ENCODE measurements at places on chromosomes 4 and X. TPM values are rescaled to one million over a fixed set of nuclear protein-coding genes. Genes with fewer than 3 reads are reported as not detected.

DNA sequence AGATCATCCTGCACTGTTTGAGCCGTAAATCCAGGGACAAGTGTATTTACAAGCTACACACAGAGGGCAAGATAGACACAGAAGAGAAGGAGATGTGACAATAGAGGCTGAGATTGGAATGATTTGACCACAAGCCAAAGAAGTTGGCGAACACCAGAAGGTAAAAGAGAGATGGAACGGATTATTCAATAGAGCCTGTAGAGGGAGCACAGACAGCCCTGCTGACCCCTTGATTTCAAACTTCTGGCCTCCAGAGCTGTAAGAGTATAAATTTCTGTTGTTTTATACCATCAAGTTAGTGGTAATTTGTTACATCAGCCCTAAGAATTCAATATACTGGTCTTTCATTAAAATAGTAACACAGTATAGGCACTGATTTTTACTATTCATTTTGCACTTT is 447.8 kb downstream of the FAT4 start:
- no peak for DNase-seq

DNA sequence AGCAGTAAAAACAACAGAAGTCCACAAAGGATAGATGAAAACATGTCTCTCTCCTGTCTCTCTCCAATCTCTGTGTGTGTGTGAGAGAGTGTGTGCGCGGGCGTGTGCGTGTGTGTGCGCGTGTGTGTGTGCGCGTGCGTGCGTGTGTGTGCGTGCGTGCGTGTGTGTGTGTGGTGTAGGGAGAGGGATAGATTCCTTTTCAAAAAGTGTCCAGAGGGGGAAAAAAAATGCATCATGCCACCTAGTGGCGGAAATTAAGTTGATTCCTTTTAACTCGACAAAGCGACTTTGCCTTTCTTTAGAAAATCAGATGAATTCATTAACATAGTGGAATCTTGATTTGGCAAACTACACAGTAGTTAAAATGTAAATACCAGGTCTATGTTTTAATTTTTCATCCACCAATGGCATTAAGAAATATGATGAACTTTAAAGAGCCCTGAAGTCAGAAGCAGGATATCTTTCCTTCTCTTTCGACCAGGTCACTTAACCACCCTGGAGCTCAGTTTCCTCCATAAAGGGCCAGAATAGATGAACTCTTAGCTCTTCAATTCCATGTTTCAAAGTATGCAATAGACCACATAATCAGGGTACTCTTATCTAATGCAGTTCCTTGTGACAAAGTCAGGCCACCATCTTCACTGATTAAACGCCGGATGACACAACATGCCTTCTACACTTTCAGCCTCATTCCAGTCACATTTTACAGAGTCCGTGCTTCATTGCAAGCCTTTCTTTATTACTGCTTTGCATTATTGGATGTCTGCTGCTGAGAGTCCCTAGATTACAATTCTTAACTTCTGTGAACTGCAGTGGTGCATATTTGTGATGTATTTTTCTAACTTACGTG is 162.8 kb downstream of the FBXO8 start:
- no peak for DNase-seq

DNA sequence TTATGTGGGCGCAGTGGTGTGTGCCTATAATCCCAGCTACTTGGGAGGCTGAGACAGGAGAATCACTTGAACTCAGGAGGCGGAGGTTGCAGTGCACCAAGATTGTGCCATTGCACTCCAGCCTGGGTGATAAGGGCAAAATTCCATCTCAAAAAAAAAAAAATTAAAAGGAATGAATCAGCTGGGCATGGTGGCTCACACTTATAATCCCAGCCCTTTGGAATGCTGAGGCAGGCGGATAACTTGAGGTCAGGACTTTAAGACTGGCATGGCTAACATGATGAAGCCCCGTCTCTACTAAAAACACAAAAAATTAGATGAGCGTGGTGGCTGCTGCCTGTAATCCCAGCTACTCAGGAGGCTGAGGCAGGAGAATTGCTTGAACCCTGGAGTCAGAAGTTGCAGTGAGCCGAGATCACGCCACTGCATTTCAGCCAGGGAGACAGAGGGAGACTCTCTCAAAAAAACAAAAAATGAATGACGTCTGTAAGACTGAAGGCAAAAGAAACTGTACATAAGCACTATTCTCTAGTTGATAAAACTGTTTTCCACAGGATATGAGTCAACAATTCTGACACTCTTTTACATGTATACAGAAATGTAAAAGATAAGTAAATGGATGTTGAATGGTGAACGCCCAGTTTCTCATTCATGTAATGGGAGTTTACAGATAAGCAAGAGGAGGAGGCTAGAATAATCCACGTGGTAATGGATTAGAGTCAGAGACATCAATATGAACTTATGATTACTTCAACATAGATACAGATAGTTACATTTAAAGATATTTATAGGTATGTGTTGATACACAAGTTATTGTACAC is 22.2 kb downstream of the CENPC start:
- no peak for DNase-seq

DNA sequence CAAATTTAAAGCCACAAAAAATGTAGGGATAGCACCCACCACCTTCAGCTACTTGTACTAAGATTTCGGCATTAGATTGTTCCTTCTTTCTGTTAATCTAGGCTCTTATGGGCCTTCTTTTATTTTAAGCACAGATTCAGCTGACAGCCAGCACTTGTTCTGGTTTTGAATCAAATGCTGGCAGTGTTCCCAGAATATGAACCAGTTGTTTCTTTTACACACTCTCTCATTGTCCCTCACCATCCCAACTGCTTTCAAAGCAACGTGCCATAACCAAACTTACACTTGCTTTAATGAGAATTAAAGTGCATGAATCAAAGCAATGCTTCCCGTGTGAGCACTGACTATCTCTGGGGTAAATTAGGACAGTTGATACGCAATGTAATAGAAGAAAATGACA is 744.5 kb upstream of the FAM241A start:
- DNase-seq = no peak

DOK7 gene
- 0.83 TPM for total RNA-seq
